ENCODE measurements at places on chromosomes 7 and 10.

DNA sequence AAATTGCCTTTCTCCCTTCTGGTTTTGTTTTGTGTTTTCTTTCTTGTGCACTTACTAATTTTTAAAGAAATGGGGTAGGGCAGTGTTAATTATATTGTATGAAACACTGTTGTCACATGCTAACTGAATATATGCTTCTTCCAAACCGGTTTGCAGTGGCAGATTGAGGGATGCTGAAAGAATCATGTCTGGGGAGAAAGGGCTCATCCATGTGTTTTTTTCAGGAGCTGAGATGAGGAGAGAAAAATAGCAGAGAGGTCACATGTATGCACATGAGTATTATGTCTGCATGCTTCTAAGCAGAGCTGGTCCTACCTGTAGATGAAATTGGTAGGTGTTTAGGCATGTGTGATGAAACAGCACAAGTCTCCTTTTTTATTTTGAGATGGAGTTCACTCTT is 17.0 kb downstream of the SORCS3 start:
- DNase-seq: no peak

GRCh38 chr10:98302741-98303365 is 34.9 kb upstream of the LOXL4 start:
- no peak for DNase-seq

GRCh38 chr7:29858191-29858951 is 52.1 kb downstream of the WIPF3 start:
- DNase-seq: no peak

GRCh38 chr10:116287906-116288501 is 15.0 kb upstream of the GFRA1 start:
- DNase-seq: peak; percentile 40
